NCI-H345 (cell line): ENCODE measurements at places on chromosomes 6 and 20.

- DNase-seq, result no peak
These were observed 115.3 kb upstream of the EDN1 start for GRCh38 chr6:12174878-12175277.

GRCh38 chr6:148822819-148823218 lies 76.0 kb downstream of the UST start:
- DNase-seq, result no peak

DNA sequence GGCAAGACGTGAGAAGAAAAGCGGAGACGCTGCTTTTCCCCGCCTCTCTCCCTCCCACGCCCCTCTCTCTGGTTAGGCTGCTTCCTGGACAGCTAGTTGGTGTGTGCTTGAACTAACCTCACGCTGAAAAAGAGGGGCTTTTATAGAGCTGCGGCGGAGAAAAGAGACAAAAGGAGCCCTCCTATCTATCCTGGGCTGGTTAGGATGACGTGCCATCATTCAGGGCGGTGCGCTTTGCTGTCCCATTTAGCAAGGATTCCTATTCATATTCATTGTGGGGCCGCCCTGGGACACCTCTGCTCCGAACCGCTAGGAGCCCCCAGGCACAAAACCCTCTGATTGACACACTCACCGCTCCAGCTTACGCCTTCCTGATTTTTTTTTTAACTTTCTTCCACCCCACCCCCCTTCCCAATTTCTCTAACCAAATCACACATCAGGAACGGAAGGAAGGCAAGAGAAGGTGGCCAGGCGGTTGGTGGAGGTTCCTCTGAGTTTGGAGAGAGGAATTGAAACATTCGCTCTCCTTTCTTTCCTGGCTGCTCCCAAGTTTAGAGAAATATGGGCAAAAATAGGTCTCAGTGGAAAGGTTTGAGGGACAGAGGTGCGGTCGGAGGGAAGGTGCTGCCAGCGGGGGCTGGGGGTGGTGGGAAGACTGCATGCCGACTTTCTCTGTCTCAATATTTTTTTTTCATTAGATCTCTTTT lies at the start of gene OLIG3:
OLIG3 (minus strand) TSS at position 114 of the 707 bp plus-strand sequence. CDS start 224 bp downstream, outside the sequence.
- no peak for DNase-seq

DNA sequence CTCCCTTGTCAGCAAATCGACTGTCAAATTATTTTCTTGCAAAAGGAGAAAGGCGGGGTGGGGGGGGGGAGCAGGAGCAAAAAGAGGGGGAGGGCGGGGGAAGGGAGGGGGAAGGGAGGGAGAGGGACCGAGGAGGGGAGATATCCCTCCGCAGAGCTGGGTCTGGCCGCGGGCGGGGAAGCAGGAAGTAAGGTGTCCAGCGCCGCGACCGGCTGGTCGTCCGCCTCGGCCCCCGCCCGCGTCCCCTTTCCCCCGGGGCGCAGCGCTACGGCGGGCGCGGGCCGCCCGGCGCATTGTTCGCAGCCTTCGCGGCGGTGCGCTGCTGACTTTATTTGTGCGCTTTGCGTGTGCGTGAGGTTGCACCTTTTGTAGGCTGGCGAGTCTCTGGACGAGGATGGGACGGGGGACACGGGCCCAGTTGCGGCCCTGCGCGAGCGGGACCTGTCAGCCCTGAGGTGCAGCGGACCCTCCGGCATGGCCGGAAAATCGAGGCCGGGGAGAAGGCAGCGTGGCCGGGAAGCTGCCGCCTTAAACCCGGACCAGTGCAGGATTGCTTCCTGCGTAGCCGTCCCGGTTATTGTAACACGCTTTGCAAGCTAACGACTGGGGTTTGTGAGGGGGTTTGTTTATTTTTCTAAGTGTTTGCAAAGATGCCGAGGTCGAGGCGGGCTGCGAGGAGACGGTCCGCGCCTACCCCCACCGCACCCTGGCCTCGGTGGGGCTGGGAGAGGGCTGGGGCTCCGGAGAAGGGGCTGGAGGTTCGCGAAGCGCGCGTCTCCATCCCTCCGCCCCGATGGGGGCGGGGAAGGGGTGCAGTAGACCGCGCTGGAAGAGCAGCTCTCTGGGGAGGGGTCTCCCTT lies 675 bp upstream of the TRERF1 start:
- DNase-seq, result peak; percentile 68

- DNase-seq, result no peak
These were observed 104.0 kb downstream of the ARHGAP18 start for GRCh38 chr6:129605967-129606366.

DNA sequence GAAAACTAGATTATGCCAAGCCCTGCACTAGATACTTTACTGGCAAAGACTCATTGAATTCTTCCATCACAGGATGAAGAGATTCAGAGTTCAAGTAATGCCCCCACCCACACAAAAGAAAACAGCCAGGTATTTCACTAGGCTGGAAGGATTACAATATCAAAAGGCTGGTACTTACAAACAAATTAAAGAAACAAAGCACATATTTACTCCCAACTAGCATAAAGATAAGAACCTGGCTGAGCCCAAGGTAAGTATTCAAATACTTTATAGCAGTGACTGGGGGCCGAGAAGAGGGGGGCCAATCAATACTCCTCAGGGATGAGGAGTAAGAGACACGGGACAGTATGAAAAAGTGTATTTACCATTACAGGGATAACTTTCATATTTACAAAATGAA lies 3.7 kb downstream of the ACOT8 start:
- DNase-seq, result no peak

DNA sequence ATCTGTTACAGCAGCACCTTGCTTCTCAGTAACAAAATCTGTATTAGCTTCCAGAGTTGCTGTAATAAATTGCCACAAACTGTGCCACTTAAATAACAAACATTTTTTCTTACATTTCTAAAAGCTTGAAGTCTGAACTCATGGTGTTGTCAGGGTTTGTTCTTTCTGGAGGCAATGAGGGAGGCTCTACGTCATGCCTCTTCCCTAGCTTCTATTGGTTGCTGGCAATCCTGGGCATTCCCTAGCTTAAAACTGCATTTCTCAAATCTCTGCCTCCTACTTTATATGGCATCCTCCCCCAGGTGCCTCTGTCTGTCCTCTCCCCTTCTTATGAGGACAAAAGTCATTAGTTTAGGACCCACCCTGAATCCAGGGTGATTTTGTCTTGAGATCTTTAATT lies 41.6 kb upstream of the TMEM244 start:
- no peak for DNase-seq

DNA sequence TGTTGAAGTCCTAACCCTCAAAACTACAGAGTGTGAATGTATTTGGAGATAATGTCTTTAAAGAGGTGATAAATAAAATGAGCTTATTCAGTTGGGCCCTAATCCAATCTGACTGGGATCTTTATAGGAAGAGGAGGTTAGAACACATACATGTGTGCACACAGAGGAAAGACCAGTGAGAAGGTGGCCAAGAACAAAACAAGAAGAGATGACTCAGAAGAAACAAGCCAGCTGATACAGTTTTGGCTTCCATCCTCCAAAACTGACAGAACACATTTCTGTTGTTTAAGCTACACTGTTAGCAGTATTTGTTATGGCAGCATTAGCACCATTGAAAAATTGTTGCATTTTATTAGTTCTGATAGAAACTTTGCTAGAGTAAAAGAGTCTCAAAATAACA lies 609.3 kb upstream of the IMPG1 start:
- DNase-seq, result no peak

- no peak for DNase-seq
These were observed 14.5 kb downstream of the SLC22A1 start for GRCh38 chr6:160135907-160136655.

- DNase-seq, result peak; percentile 57
These were observed 999 bp upstream of the PIM1 start for GRCh38 chr6:37168811-37169495.

DNA sequence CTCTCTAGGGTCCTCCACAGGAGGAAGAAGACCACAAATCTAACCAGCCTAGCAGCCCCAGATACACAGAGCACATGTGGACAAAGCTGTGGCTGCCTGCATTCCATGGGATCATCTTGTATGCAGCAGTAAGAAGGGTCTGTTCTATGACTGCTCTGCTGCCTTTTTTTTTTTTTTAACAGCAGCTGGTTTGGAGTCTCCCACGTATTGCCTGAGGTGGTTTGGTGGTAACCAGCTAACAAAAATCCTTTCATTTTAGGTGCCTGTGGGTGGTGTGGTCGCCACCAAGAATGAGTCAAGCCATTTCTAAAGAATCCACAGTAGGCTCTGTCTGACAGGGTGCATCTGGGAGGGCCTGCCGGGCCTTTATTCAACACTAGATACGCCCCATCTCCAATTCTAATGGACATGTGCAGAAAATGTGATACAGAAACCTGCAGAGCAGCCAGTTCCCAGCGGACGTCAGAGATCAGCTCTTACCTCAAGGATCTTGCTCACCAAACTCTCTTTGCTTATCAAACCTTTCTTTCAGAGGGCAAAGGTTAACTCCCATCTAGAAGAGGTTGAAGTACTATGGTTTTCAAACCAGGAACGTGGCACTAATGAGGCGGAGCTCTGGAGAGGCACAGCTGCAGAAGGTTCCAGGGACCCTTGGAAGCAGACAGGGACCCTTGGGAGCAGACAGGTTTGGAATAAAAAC lies 32.0 kb downstream of the GNAS-AS1 start:
- DNase-seq, result no peak

- DNase-seq, result peak; percentile 85
These were observed at the start of gene ID4 for GRCh38 chr6:19836799-19837510. ID4 (plus strand) TSS chr6:19837370; CDS start chr6:19837755, 385 bp downstream.

GRCh38 chr6:21654361-21654760 lies 60.8 kb downstream of the SOX4 start:
- DNase-seq, result no peak

GRCh38 chr6:106642476-106642875 lies 13.1 kb downstream of the QRSL1 start:
- no peak for DNase-seq

DNA sequence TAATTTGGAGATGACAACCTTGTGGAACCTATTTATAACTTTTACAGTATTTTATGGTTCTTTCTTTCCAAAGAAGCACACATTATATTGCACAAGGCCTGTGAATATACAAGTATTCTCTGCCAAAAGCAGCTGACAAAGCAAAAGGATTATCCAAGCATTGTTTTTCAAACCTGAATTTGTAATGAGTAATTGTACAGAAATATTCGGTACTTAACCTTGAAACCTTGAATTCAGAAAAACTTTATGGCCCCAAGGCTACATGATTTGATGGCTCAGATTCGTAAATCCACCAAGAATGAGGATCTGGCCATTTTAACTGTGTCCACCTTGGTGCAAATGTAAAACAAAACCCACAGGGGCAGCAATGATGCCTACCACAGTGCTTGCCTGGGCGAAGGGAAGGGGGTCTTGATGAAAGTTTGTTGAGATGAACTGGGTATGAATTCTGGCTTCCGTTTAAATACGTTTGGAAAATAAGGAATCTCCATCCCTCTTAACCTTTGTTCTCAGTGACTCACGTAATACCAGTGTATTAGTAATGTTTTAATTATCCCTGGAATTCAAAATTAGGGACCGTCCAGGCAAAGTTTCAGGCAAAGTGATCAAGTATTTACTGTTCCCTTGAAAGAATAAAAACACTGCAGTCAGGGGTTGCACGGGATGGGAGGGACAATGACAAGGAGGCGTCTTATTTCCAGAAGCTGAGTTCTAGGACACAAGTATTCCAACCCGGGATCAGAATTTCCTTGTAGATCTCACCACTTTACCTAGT lies 2.7 kb upstream of the RBM24 start:
- DNase-seq, result no peak

DNA sequence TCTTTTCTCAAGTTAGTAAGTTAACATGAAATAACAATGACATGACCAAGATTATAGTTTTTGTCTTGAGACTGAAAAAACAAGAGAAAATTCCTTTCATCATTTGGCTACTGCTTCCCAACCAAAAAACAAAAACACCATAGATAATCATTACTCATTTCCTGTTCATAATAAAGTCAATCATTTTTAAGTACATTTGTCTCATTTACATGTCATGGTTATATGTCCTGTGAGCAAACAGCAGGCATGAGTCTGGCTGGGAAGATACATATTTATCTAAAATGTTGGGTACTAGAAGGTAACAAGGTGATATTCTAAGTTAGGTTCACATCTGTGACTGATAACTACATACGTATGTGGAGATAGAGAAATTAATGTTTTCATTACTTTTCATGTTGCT lies 180.5 kb downstream of the ISM1 start:
- DNase-seq, result no peak

DNA sequence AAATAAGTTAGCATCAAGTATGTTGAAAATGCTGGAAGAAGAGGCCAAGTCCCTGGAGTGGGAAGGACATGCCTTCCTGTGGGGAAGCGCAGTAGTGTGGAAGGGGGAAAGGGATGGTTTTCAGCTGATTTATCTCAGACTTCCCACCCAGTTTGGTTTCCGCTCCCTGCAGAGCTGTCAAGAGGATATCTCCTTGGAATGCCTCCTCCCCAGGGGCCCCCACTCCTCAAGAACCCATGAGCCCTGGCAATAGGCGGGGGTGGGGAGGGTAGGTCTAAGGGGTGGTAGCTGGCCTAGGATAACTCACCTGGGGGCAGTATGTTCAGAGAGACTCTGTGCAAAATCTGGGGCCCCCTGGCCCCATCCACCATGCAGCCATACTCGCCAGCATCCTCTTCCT lies 696 bp downstream of the TREML1 start:
- DNase-seq, result no peak

- DNase-seq, result no peak
These were observed 36.1 kb upstream of the TBXT start for GRCh38 chr6:166203641-166204222.

GRCh38 chr20:1934156-1934555 lies 38.9 kb downstream of the SIRPA start:
- no peak for DNase-seq

DNA sequence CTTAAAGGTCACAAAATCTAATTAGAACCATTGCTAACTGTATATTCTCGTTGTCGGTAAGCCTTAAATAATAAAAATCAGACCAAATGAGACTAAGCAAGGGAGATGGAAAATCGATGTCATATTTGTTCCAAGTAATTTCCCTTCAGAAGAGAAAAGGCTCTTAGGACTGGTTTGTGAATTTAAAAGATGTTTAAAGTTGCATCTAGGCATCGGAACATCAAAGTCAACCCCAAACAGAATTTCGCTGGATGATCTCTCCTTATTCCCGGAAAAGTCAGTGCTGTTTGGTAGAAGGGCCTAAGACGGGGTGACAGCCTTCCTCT lies 63.8 kb downstream of the NPEPL1 start:
- DNase-seq, result no peak

- DNase-seq, result no peak
These were observed 22.7 kb upstream of the POU5F1 start for GRCh38 chr6:31193206-31193605.

DNA sequence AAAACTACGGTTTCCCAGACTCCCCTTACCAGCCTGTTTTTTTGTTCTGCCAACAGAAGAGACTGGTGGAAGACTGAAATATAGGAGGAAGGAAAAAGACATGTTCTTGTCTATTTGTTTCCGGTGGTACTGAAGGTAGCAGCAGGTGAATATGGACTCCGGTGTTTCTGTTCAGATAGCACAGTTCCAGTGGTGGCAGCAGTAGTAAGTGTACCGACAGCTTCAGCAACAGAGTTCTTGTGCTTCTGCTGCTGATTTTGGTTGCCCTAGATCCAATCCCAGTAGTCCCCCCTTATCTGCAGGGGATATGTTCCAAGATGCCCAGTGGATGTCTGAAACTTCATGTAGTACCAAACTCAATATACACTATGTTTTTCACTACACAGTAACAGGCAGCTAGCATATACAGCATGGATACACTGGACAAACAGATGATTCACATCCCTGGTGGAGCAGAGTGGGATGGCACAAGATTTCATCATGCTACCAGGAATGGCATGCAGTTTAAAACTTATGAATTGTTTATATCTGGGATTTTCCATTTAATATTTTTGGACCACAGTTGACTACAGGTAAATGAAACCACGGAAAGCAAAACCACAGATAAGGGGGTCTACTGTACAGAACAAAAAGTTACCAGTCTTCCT lies 301.8 kb downstream of the BTBD9 start:
- no peak for DNase-seq
